ENCODE measurements at places on chromosomes 5 and 9.
A peak's percentile ranks its signal among the peaks of the same experiment; 100 is the strongest.

- DNase-seq = no peak
Measured at GRCh38 chr5:20572614-20573013, 584.6 kb upstream of the CDH18 start.

- no peak for DNase-seq
Measured at GRCh38 chr5:110853267-110853666, 114.5 kb downstream of the SLC25A46 start.

DNA sequence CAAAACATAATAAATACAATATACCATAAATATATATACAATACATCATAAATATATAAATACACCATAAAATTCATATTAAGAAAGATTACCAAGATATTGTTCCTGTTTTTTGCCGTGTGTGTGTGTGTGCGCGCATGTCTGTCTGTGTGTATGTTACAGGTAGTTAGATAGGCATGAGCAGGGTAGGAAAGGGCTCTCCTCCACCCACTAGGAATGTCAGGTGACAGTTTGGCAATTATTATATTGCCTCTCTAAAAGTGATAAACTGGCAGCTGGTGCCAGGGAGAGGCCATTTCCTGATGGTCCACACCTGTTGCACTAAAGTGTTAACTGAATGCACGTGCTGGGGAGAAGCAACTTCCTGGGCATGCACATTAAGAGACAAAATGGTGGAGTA, 232.8 kb downstream of the ADAMTS6 start:
- no peak for DNase-seq

DNA sequence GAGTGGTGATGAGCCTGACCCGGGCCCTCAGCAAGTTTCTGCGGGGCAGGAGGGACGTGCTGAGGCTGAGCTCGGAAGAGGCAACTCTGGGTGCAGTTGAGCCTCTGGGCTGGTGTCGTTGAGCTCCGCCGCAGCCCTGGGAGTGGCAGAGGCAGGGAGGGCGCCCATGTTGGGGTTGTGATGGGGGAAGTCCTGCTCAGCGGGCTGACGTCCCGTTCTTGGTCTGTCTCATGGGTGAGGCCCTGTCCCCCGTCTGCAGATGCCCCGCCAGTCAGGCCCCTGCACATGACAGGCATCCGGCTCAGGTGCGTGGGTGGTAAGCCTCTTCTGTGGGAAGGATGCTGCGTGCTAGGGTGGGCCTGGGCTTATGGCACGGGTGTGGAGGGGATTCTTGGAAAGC, 64.3 kb downstream of the RXRA start:
- peak; percentile 42 for DNase-seq

- no peak for DNase-seq
Measured at GRCh38 chr5:133514456-133514855, 97.9 kb downstream of the FSTL4 start.

DNA sequence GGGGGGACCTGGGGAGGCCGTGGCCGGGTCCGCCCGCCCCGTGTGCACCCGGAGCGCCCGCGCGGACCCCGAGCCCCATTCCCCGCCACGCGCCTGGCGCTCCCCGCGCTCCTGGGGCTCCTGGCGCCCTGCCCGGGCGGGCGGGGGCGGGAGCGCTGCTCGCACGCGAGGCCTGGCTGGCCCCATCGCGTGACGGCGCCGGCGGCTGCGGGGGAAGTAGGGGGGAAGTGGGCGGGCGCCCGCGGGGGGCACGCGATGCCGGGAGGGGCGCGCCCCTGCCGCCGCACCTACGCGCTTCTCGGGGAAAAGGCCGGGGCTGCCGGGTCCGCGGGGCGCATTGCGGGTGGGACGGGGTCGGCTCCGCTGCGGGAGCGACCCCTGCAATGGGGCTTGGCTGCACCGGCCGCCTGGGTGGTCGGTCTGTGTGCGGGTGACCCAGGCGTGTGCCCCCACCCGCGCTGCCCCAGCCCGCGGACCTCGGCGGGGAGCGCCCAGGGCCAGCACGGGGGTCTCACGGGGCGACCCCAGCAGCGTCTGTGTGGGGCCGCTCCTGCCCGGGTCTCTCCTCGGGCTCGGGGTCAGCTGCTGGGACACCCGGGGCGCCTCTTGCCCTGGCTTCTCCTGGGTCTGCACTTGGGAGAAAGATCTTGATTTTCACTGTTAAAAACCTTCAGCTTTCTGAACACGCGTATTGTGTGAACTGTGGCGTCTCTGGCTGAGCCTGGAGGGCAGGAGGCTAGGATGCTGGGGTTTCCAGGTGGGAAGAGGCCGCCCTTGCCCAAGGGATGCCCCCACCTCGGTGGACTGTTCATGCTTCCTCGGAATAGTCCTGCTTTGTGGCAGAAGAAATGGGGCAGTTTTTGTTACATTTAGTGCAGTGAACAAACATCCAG, 52.4 kb downstream of the AHRR start:
- no peak for DNase-seq

DNA sequence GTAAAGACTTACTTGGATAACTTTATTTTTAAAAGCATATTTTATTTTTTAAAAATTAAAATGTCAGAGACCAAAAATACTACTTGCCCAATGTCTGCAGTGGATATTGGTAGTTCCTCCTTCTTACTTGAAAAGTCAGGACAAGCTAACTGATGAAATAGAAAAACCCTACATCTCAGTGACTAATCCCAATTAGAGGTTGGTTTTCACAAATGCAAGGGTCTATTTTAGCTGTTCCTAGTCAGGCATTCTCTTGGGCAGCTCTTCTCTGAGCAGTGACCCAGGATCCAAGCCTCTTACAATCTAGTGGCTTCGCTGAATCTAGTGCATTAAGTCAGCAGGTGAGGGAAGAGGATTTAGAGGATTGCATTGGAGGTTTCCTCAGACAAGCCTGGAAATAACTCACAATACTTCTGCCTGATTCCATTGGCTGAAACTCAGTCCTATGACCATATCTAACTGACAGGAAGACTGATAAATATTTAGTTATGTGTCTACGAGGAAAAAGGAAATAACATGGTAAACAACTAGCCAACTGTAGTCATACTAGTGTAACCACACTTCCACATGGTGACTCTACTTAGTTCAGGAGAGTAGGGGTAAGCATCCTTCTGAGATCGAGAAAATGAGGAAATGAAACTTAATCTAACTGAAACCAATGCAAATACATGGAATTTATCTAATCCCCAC, 34.2 kb upstream of the MIER3 start:
- DNase-seq = no peak

DNA sequence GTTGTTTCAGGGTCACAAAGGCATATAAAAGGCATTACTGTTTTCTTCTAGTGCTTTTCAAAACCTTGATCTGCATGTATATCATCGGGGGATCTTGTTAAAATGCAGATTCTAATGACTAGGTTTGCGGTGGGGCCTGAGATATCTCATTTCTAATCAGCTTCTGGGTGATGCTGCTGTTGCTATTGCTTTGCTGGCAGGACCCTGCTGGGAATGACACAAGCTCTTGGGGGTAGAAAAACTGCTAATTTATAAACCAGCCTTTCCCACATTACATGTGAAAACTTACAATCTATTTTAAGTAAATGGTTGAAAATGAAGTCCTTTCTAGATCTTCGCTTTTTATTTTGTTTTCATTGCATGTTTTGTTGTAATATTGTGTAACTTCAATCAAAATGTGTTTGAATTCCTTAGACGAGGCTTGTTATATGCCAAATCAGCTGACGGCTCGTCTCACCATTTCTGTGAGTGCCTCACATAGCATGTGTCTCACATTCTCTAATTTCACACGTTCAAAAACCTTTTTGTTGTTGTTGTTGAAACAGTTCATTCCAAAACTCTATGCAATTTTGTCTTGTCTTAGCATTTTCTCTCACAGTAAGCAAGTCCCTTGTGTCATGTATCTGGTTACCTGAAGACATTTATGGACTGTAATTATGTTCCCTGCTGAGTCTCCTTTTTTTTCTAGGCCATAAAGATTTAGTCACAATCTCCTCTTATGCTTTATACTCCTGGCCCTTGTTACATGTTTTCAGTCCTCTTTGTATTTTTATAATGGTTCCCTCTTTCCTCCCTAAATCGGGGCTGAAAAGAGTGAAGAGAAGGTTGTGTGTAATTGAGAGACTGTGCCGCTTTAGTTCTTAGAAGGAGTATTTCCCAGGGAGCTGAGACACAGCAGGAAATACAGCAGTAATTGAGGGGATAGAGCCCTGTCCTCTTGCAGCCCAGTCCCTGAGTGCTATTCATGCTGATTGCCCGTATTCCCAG, 521.0 kb upstream of the SEMA6A start:
- DNase-seq = no peak

DNA sequence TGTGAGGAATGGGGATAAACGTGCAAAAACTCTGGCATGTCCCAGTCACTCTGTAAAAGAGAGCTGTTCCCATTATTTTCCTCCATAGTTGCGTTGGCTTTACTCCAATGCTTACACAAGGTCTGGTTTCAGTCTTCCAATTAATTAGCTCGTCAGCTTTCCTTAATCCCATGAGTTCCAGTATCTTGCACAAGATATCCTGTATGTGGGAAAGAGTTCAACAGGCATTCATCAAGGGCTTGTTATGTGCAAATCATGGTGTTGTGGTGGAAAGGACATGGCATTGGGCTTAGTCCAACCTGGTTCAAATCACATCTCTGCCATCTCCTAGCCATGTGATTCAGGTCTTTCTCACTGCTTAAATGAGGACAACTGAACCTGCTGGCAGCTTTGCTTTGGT, 77.5 kb upstream of the PANK3 start:
- DNase-seq = no peak

DNA sequence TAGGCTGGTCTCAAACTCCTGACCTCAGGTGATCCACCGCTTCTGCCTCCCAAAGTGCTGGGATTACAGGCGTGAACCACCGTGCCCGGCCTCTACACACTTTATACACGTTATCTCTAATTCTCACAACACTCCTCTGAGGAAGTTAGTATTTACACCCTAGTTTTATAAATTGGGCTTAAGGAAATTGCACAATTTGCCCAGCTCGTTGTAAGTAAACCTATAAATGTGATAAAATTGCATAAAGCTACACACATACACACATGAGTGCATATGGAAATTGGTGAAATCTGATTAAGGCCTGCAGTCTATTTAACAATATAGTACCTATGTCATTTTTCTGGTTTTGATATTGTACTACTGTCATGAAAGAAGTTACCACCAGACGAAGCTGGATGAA, 4.4 kb upstream of the SLC4A9 start:
- DNase-seq = no peak

GRCh38 chr9:4700932-4701331, 21.6 kb downstream of the CDC37L1 start:
- DNase-seq = no peak

DNA sequence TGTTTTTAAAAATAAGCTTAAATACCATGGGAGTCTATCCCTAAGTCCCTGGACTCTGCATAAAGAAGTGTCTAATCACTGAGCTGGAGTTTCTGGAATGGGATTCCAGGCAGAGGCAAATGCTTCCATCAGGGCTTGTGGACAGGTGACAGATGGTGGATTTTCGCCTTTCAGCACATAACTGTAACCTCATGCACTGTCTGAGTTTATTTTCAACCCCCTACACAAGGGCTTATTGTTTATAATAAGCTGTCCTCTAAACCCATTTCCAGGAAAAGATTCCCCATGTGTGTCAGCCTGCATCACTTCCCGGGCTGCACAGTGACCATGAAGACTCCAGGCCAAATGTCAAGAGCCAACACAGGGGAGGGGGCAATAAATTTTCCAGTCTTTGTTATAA, 264.0 kb downstream of the PIK3R1 start:
- DNase-seq = no peak

GRCh38 chr9:89522959-89523285, 25.0 kb upstream of the SEMA4D start:
- DNase-seq = no peak

DNA sequence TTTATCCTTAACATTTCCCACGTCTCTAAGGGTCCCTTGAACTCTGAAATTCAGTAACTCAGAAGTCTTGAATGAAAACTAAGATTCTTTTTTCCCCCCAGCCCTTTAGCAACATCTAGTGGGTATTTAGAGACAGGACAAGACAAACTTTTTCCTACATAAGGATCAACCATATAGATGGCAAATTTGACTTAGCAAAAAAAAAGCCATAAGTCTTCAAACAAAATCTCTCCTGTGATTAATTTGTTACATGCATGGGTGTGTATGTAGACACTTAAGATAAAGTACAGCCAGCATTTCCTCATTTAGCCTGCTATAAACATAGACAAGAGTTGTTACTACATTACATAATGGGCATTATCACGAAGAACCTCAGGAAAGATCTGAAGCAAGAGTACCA, 29.1 kb upstream of the ANKRD31 start:
- no peak for DNase-seq

DNA sequence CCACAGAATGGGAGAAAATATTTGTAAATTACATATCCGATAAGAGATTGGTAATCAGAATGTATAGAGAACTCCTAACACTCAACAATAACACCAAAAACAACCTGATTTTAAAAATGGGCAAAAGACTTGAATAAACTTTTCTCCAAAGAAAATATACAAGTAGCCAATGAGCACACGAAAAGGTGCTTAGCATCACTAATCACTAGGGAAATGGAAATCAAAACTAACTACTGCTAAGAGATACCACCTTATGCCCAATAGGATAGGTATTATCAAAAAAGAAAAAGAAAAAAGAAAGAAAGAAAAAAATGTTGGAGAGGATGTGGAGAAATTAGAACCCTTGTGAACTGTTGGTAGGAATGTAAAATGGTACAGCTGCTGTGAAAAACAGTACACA, 212.1 kb downstream of the TLR4 start:
- no peak for DNase-seq

- DNase-seq = no peak
Measured at GRCh38 chr5:140340605-140341121, 5.7 kb downstream of the HBEGF start.

GRCh38 chr9:95044731-95045508, 272.6 kb downstream of the FANCC start:
- DNase-seq = no peak

DNA sequence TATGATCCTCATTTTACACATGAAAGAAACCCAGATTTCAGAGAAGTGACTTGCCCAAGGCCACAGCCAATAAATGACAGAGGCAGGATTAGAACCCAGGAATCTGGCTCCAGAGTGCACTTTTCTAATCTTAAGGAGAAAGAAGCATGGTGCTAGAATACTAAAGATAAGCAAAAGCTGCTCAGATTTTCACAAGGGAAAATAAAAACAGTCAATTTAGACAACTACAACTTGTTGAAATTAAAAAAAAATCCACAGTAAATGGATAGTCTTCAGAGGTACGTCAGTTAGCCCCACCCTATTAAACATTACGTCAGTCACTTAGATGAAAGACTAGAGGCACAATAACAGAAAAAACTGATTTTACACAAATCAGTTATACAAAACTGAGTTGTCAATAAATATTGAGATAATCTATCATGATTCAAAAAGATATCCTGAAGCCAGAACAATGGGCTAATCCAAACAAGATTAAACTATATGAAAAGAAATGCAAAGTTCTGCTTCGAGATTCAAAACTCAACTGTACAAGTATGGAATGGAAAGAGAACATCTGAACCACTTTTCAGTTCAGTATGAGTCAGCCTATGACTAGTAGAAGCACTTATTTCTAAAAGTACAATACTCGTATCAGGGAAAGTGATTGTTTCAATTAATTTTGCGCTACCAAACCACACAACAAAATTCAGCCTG, 9.3 kb downstream of the TMEM245 start:
- DNase-seq = no peak
